ENCODE measurements at places on chromosomes 12 and 14. TPM values are rescaled to one million over a fixed set of nuclear protein-coding genes. Genes with fewer than 3 reads are reported as not detected.

DNA sequence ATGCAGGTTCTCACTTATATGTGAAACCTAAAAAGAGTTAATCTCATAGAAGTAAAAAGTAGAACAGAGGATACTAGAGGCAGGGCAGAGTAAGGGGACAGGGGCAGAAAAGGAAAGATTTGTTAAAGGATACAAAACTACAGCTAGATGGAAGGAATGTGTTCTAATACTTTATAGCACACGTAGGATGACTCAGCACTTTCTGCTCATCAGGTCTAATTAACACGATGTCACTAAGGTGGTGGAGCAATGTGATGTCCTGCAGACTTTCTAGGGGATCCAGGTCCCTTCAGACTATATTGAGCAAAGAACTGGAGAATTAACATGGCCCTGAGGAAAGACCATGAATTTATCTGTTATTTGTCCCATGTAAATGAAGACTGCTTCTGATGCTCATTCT is 80.8 kb upstream of the CMKLR1 start:
- no peaks in the 10 kb centered on the region for H3K4me1 ChIP-seq
- DNase-seq: no peak
- H3K4me3 ChIP-seq: no peak overlapping the region
- H3K36me3 ChIP-seq: no peaks in the 10 kb centered on the region

The SERPINA4 gene
- not detected for total RNA-seq

GRCh38 chr14:104345621-104346462 is 207.5 kb downstream of the KIF26A start:
- H3K27ac ChIP-seq: no peak overlapping the region
- no peaks in the 10 kb centered on the region for H3K36me3 ChIP-seq
- no peak for DNase-seq
- no peaks in the 10 kb centered on the region for H3K4me1 ChIP-seq
- H3K27me3 ChIP-seq: peaks cover 7% of the 10 kb centered on the region

DNA sequence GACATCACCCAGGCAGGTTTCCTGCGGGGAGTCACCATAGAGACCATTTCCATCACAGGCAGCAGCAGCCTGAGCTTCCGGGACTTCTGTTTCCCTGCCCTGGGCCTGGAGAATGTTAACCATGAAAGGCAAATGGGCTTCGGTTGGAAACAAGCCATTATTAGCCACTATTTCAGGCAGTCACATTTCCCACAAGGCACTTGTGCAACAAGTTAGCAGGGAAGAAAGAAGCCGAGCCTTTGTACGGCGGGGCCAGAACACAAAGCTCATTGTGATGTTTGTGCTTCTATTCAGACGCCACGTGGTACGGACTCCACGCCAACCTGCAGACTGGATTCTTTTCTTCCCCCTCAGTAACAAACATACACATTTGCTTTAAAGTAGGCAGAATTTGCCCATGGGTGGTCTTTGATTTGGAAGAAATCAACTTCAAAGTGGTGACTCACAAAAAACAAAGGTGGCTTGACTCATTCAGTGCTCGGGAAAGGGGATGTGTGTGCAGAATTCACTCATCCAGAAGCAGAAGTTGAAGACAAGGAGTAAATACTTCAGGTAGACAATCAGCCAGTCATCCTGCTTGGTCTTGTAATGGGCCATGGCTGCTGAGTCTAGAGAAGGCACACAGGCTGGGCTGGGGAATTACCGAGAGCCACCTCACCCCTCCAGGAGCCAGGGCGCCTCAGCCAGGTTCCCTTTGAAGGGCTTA is 154.2 kb upstream of the PRMT8 start:
- no peak for DNase-seq
- H3K27ac ChIP-seq: no peak overlapping the region
- H3K36me3 ChIP-seq: no peaks in the 10 kb centered on the region

DNA sequence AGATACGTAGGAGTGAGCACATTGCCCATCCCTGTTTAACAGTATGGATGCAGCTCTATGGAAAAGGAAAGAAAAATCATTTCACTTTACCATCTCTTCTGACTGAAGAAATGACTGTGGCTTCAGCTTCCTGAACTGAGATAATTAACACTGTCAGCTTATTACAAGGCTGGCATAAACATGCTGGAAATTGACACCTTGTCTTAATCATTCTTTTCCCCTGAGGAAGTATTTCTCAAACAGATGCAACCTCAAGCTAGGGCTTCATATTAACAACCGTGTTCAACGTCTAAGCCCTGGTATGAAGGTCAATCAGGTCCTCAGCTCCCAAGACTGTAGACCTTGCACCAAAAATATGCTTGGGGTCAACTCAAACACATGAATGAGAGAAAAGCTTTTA is 25.0 kb downstream of the RERG start:
- H3K36me3 ChIP-seq: no peaks in the 10 kb centered on the region
- no peak for DNase-seq
- H3K4me3 ChIP-seq: no peak overlapping the region
- H3K27me3 ChIP-seq: peaks cover 10% of the 10 kb centered on the region
- H3K4me1 ChIP-seq: no peaks in the 10 kb centered on the region

- H3K36me3 ChIP-seq: peaks cover 10% of the 10 kb centered on the region
- no peak for DNase-seq
- H3K27ac ChIP-seq: no peak overlapping the region
- H3K27me3 ChIP-seq: no peaks in the 10 kb centered on the region
- H3K4me1 ChIP-seq: peaks cover 9% of the 10 kb centered on the region
These were observed 104.5 kb downstream of the TGFB3 start for GRCh38 chr14:75877292-75877691.

The GARIN6 gene
- total RNA-seq: not detected

- peaks cover 6% of the 10 kb centered on the region for H3K27me3 ChIP-seq
- H3K27ac ChIP-seq: no peak overlapping the region
- H3K36me3 ChIP-seq: no peaks in the 10 kb centered on the region
These were observed 120.3 kb upstream of the VASH1 start for GRCh38 chr14:76640923-76641395.

GRCh38 chr14:65387628-65388027 is 24.9 kb upstream of the FUT8 start:
- H3K27me3 ChIP-seq: no peaks in the 10 kb centered on the region
- no peak overlapping the region for H3K27ac ChIP-seq
- H3K36me3 ChIP-seq: peaks cover 25% of the 10 kb centered on the region
- H3K4me1 ChIP-seq: peaks cover 6% of the 10 kb centered on the region

DNA sequence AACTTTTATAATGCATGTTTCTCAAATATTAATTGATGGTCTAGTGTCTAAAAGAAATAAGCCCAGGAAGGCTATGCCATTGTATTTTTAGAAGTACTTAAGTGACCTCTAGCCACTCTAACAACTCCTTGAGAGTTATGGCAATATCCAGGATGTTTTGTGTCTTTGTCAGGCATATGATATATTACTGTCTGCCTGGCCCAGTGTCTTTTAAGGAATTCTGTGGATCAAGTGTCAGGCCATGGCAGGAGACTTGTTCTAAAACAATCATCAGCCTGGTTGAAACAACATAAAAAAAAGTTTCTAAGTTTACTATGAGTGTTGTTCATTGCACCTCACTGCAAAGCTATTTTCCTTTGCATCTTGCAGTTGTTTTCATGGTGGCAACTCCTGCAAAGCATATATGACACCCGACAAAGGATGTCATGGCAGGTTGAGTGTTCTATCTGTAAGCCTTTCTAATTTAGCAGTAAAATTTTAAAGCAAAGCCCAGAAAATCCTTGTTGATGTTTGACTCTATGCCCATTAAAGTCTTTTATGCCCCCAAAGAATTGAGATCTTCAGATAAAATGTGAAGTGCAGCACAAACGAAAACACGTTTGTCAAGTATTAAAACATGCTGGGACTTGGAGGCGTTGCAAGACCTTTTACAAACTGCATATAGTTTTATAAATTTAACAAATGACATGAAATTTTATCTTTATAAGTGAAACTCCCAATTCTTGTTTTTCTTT is 89.5 kb upstream of the SLC38A2 start:
- H3K4me1 ChIP-seq: peaks cover 40% of the 10 kb centered on the region
- H3K36me3 ChIP-seq: no peaks in the 10 kb centered on the region
- H3K27me3 ChIP-seq: no peaks in the 10 kb centered on the region
- DNase-seq: no peak

GRCh38 chr12:21528953-21529352 is 2.9 kb downstream of the SPX start:
- no peaks in the 10 kb centered on the region for H3K36me3 ChIP-seq
- no peak overlapping the region for H3K4me3 ChIP-seq
- peaks cover 6% of the 10 kb centered on the region for H3K4me1 ChIP-seq
- DNase-seq: no peak

DNA sequence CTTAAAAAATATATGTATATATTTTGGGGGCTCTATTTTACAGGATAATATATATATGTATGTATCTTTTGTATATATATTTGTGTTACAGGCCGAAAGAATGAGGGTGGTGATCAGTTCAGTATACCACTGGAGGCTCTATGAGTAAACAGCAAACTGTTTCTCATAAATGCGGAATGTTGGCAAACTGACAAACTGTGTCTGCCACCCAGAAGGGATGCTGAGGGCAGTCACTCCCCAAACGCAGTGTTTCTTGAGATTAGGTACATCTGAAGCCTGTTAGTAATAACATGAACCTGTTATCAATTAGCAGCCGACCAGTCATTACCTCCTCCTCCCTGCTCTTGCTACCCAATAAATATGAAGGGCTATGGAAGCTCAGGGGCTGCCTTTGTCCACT is 20.8 kb downstream of the TNFAIP2 start:
- no peaks in the 10 kb centered on the region for H3K36me3 ChIP-seq
- peaks cover 14% of the 10 kb centered on the region for H3K27me3 ChIP-seq
- H3K27ac ChIP-seq: no peak overlapping the region
- no peaks in the 10 kb centered on the region for H3K4me1 ChIP-seq
- no peak for DNase-seq

- no peaks in the 10 kb centered on the region for H3K36me3 ChIP-seq
- no peaks in the 10 kb centered on the region for H3K27me3 ChIP-seq
- H3K27ac ChIP-seq: no peak overlapping the region
- no peak overlapping the region for H3K4me3 ChIP-seq
These were observed 349.9 kb downstream of the ETNK1 start for GRCh38 chr12:22974865-22975264.

The TMEM132D gene
- total RNA-seq: not detected

DNA sequence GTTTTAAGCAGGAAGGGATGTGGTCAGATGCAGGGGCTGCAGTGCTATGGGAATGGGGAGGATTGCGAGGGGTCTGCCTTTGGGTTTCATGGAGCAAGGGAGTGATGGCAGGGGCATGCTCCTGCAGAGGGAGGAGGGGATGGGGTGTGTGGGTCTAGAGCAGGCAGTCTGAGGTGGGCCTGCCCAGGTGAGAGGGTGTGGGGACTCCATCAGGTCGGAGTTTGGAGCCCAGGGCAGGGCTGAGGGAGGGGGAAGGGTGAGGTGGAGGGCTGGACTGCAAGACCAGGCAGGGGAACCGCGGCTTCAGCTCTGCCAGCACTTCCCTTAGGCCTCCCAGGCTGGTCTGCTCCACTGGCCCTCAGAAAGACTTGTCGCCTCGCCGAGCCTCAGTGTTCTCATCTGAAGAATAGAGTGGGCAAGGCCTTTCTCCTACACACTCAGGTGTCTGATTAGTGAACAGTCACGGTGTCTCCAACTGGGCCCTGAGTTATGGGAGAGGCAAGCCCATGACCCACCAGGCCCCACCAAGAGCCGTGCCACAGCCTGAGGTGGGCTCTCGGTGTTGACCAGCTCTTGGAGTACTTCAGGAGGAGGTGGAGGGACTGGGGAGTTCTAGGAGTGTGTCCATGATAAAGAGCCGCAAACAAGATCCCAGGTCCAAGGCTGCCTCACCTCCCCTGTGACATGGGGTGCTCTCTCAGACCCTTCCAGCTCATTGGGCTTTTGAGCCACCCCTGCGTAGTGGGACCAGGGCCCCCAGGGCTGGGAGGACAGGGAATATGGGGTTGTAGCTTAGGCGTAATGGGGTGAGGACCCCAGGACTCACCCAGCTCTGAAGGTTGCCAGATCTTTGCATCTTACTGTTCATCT is 20.1 kb upstream of the KRT80 start:
- DNase-seq: no peak
- H3K27me3 ChIP-seq: peaks cover 6% of the 10 kb centered on the region
- H3K36me3 ChIP-seq: no peaks in the 10 kb centered on the region
- no peaks in the 10 kb centered on the region for H3K4me1 ChIP-seq

The BDKRB2 gene
- total RNA-seq: not detected

The ANKLE2 gene
- 103 TPM for total RNA-seq

- H3K36me3 ChIP-seq: no peaks in the 10 kb centered on the region
- H3K4me1 ChIP-seq: no peaks in the 10 kb centered on the region
- DNase-seq: no peak
- H3K4me3 ChIP-seq: no peak overlapping the region
These were observed 227.4 kb downstream of the TMEM132D start for GRCh38 chr12:129676411-129676810.

DNA sequence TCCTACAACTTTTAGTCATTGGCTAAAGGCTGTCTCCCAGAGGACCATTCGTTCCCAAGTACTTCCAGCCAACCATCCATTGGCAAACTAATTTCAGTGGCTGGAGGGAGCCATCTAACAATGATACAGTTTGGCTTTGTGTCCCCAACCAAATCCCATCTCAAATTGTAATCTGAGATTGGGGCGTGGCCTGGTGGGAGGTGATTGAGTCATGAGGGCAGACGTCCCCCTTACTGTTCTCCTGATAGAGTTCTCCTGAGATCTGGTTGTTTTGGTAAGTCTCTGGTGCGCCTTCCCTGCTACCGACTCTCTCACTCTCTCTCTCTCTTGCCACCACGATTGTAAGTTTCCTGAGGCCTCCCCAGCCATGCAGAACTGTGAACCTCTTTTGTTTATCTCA is 99.7 kb upstream of the FUT8 start:
- H3K36me3 ChIP-seq: peaks cover 7% of the 10 kb centered on the region
- H3K27ac ChIP-seq: no peak overlapping the region
- DNase-seq: no peak
- peaks cover 33% of the 10 kb centered on the region for H3K4me1 ChIP-seq

DNA sequence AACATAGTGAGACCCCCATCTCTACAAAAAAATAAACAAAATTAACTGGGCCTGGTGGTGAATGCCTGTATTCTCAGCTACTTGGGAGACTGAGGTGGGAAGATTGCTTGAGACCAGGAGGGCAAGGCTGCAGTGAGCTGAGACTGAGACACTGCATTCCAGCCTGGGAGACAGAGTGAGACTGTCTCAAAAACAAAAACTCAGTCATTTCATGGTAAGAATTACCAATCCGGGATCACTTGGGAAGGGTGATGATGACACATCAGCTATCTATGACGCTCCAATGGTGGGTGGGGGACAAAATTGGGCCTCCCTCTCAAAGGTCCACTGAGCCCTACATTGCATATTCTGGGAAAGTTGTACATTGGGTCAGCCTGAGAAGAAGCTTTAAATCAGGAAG is 47.7 kb downstream of the SERPINA3 start:
- no peak overlapping the region for H3K4me3 ChIP-seq
- DNase-seq: no peak
- H3K36me3 ChIP-seq: no peaks in the 10 kb centered on the region
- H3K27me3 ChIP-seq: peaks cover 13% of the 10 kb centered on the region
- H3K27ac ChIP-seq: no peak overlapping the region

Data from activated CD8-positive, alpha-beta T cell treated with anti-CD3 and anti-CD28 coated beads for 36 hours (primary cell).